Stimulated activated CD4-positive, alpha-beta T cell treated with anti-CD3 and anti-CD28 coated beads, Interleukin-2, amount 100 ng/mL, for 4 hours (primary cell): ENCODE measurements at places on chromosomes 11 and 22.

DNA sequence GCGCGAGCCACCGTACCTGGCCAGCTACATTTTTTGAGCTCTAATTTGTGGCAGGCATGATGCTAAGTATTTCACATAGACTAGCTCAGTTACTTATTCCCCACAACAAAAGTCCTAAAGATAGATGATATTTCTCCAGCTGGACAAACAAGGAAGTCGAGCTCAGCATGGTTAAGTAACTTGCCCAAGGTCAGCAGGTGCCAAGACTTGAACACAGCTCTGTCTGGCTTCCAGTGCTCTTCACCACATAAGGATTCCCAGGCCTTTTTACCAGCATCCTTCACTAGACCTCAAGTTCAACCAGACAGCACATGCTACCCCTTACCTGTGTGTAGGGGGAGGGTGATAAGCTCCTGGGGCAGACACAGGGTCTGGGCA lies 177.3 kb upstream of the NCAM1 start:
- no peak for DNase-seq

DNA sequence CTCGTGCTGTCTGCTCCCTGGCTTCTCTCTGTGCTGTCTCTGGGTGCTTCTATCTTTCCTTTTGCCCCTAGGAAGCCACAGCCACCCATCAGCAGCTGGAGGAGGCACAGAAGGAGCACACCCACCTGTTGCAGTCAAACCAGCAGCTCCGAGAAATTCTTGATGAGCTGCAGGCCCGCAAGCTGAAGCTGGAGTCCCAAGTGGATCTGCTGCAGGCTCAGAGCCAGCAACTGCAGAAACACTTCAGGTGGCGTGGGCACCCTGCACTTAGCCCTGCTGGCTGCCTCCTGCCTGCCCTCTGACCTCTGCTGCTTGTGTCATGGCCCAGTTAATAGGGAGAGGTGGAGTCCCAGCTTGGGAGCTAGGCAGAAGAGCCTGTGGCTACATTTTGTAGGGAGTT lies 67.8 kb downstream of the CEP164 start:
- DNase-seq, result no peak

GRCh38 chr11:15893080-15893492 lies 463.3 kb downstream of the SOX6 start:
- DNase-seq, result no peak

DNA sequence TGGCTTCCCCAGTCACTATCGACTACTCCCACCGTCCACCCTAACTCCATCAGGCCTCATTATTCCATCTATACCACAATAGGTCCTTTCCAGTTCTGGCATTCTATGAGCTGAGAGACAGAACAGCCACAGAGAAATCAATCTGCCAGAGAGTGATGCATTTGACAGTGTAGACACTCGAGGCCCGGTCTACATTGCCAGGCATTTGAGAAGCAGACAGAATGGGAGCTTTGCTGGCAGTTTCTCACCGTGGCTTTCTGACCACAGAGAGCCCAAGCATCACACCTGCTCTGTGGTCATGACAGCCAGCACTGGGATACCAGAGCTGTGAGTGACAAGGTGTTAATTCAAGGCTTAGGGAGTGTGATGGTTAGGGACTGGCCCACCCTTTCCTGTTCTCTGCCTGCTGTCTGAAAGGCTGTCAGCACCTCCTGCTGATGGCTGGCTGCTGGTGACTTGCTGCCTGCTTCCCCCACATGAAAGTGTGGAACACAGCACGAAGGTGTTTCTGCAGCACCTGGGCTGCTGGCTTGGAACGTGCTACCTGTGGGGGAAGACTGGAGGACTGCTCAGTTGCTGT lies 137.8 kb downstream of the KIRREL3 start:
- DNase-seq, result no peak

DNA sequence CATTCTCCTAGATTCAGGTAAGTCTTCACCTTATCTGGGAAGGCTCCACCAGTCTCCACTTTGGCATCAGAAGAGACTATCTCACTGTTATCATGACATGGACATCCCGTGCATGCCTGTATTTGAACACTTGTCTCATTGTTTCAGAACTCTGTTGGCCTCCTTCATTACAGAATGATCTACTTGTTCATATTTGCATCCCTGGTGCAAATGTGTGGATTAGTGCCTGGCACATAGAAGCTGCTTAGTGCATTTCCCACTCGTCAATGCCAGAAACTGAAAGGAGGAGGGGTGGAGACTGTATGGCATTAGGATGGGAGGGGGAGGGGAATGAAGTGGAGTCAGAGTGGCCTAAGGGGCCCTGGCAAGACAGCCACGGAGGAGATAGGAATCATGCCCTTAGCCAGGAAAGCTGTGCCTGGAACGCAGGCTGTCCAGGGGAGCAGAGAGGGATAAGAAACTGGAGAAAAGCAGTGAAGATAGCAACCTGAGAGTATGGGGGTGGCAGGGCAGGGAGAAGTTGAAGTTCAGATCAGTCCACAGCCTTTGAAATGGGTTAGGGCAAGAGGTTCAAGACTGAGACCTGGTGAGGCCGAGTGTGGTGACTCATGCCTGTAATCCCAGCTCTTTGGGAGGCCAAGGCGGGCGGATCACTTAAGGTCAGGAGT lies 53.8 kb upstream of the CAPRIN1 start:
- DNase-seq, result no peak

DNA sequence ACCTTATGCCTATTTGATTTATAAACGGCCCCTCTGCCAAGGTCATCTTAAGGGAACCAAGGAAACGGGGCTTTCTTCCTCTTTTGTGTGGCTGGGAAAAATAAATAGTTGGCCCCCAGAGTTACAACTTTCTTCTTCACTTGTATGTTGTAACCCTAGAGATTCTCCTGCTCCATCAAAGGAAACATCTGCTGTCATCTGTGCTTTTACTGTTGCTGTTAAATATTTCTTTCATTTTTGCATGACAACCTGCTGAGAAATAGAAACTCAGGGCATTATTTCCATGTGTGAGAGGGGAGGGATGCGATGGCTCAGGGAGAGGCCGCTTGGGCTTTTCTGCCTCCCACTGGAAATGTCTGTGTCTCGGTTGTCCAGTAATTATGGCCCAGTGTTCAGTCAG lies 21.8 kb upstream of the CDC42EP2 start:
- no peak for DNase-seq

GRCh38 chr11:44955015-44955738 lies 4.5 kb upstream of the TP53I11 start:
- DNase-seq, result no peak
